Astrocyte (in vitro differentiated cells and primary cell): ENCODE measurements at places on chromosomes 3 and 15. TPM values are rescaled to one million over a fixed set of nuclear protein-coding genes. Genes with fewer than 3 reads are reported as not detected.

DNA sequence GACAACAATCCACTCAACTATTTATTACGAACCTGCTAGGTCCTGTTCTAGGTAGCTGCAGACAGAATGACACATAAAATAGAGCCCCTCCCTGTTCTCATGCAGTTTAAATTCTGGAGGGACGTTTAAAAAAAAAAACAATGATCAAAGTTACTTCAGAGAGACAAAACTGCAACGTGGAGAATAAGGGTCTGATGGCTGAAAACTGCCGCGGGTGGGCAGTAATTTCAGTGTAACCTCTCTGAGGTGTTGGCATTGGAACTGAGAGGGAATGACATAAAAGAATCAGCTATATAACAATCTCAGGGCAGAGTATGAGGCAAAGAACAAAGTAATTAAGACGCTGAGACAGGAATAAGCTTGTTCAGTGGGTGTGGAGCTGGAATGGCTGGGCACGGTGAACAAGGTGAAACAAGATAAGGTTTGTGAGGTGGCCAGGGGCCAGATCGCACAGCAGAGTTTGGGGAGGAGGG, 19.5 kb downstream of the TBL1XR1 start:
- no peaks in the 10 kb centered on the region for H3K27me3 ChIP-seq
- H3K4me1 ChIP-seq: peaks cover 6% of the 10 kb centered on the region
- no peak overlapping the region for H3K4me3 ChIP-seq

- H3K4me3 ChIP-seq: peak overlapping the region; percentile 64
- DNase-seq: peak; percentile 35
- peaks cover 6% of the 10 kb centered on the region for H3K4me1 ChIP-seq
- no peaks in the 10 kb centered on the region for H3K36me3 ChIP-seq
- H3K27ac ChIP-seq: no peak overlapping the region
Observed at GRCh38 chr3:134029256-134029733, 430 bp downstream of the SLCO2A1 start.

- no peak overlapping the region for H3K4me3 ChIP-seq
- no peaks in the 10 kb centered on the region for H3K27me3 ChIP-seq
- H3K4me1 ChIP-seq: no peaks in the 10 kb centered on the region
- H3K36me3 ChIP-seq: no peaks in the 10 kb centered on the region
Observed at GRCh38 chr15:94294556-94294955, 63.2 kb downstream of the MCTP2 start.

- peaks cover 29% of the 10 kb centered on the region for H3K4me1 ChIP-seq
- H3K36me3 ChIP-seq: no peaks in the 10 kb centered on the region
- H3K27ac ChIP-seq: peak overlapping the region; percentile 6
- DNase-seq: peak; percentile 76
- H3K27me3 ChIP-seq: no peaks in the 10 kb centered on the region
- H3K4me3 ChIP-seq: no peak overlapping the region
Observed at GRCh38 chr15:38843736-38844590, 279.3 kb upstream of the RASGRP1 start.

GRCh38 chr3:35544976-35545375, 94.3 kb upstream of the ARPP21 start:
- no peaks in the 10 kb centered on the region for H3K36me3 ChIP-seq

ERC2 gene
- total RNA-seq: 4.1 and 7.4 TPM in 2 replicates

- H3K36me3 ChIP-seq: no peaks in the 10 kb centered on the region
- DNase-seq: no peak
- no peaks in the 10 kb centered on the region for H3K27me3 ChIP-seq
- H3K27ac ChIP-seq: no peak overlapping the region
- no peak overlapping the region for H3K4me3 ChIP-seq
Observed at GRCh38 chr3:159565313-159565712, 423.3 kb upstream of the IL12A start.

GRCh38 chr15:85744579-85744978, 50.1 kb downstream of the KLHL25 start:
- no peaks in the 10 kb centered on the region for H3K27me3 ChIP-seq
- DNase-seq: no peak
- H3K36me3 ChIP-seq: peaks cover 33% of the 10 kb centered on the region
- H3K27ac ChIP-seq: no peak overlapping the region
- H3K4me3 ChIP-seq: no peak overlapping the region

DNA sequence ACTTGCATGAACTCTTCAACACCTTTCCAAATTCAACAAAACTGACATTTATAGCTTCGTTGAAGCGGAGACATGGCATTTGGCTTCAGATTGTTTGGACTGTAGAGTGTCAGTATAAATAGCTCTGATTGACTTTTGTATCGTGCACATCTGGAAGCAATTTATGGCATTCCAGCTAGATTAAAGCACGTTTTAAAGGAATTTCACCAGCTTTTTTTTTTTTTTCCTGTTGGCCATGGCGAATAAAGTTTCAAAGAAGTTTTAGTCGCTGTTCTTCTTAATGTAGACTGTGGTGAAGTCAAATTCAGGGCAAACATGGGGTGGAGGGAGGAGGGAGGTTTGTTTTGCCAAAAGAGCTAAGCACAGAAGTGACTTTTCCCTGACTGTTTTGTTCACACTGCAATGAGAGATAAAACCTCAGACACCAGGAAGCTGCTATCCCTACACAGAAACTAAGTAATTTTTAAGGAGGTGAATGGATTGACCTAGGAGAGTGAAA, 391.0 kb upstream of the RARB start:
- peak; percentile 68 for DNase-seq
- no peak overlapping the region for H3K4me3 ChIP-seq
- H3K27me3 ChIP-seq: no peaks in the 10 kb centered on the region
- H3K4me1 ChIP-seq: peaks cover 25% of the 10 kb centered on the region
- H3K27ac ChIP-seq: peak overlapping the region; percentile 33

- peaks cover 4% of the 10 kb centered on the region for H3K36me3 ChIP-seq
- peak; percentile 62 for DNase-seq
- peaks cover 10% of the 10 kb centered on the region for H3K4me1 ChIP-seq
- no peak overlapping the region for H3K27ac ChIP-seq
- H3K27me3 ChIP-seq: no peaks in the 10 kb centered on the region
- H3K4me3 ChIP-seq: no peak overlapping the region
Observed at GRCh38 chr15:36953346-36953745, 147.0 kb downstream of the MEIS2 start.

- no peak overlapping the region for H3K4me3 ChIP-seq
- no peaks in the 10 kb centered on the region for H3K27me3 ChIP-seq
- H3K4me1 ChIP-seq: peaks cover 9% of the 10 kb centered on the region
- DNase-seq: no peak
Observed at GRCh38 chr3:72375237-72376076, 472.8 kb downstream of the SHQ1 start.
